NCI-H1105 (cell line): ENCODE measurements at places on chromosomes 11 and 22.

GRCh38 chr11:73019996-73020395, 122.1 kb downstream of the FCHSD2 start:
- DNase-seq = no peak

GRCh38 chr11:7593481-7593880, 79.7 kb downstream of the PPFIBP2 start:
- DNase-seq = no peak

- DNase-seq = no peak
These were observed 25.7 kb downstream of the ARHGAP1 start for GRCh38 chr11:46674463-46675287.

DNA sequence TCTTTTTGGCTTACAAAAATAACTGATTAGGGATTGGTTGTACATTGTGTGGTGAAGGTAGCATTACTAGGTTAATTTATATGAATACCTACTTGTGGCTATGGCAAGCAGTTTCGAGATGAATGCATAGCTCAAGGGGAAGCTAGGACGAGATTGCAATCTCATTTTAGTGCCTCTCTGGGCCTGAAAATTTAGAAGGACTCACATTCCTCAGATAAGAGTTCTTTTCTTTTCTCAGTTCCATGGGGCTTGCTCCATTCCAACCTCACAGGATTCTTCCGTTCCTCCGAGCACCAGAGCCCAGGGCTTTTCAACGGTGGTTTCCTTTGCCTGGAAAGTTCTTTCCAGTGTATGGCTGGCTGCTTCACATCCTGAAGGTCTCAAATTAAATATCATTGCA, 82.1 kb downstream of the CECR2 start:
- DNase-seq = no peak

DNA sequence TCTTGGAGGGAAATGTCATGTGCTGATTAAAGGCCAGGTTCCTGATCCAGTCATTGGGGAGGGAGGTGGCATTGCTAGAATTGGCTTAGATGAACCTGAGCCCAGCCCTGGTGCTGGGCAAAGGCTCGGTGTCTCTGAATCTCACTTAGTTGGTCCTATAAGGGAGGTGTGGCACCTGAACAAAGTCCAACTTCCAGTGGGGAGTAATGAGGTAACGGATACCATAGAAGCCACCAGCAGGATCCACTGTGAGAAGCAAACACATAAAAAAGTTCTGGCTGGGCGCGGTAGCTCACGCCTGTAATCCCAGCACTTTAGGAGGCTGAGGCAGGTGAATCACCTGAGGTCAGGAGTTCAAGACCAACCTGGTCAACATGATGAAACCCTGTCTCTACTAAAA, 26.6 kb downstream of the PRDM11 start:
- DNase-seq = no peak

GRCh38 chr11:10379426-10379825, 74.6 kb downstream of the ADM start:
- no peak for DNase-seq

- no peak for DNase-seq
These were observed 195.9 kb downstream of the SWAP70 start for GRCh38 chr11:9859554-9860305.

- DNase-seq = no peak
These were observed 6.5 kb downstream of the PIM3 start for GRCh38 chr22:49966774-49967705.

- DNase-seq = no peak
These were observed 47.7 kb downstream of the C11orf58 start for GRCh38 chr11:16786131-16786530.

DNA sequence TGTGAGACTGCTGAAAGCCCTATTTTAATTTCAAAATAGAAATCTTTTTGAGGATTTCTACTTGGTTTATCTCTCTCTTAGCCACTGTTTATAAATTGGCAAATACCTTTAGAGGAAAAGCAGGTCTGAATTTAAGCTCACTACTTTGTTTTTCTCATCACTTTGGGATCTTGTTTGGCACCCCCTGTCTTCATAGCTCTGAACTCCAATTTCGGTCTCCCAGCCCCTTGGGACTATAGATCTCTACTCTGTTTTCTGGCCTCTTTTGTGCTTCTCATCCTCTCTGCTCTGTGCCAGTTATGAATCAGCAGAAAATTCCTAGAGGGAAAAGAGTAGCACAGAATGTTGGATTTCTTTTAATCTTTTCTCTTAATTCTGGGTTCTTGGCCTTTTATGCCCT, 118.3 kb downstream of the CYP2R1 start:
- DNase-seq = no peak

DNA sequence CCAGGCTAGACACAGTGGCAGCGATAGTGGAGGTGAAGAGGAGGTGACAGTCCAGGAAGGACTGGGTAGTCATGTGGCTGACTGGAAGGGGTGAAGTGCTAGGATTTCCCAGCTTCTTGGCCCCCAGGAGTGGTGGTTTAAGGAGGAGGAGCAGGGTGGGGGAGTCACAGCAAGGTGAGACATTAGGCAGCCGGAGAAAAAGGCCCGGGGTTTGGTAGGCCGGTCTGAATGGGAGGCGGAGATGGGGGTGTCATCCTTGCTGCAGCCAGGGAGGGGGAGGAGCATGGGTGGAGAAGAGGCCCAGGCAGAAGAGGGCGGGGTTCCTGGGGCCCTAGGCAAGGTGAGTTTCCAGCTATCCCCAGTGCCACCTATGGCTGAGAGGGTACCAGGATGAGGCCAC, 6.1 kb downstream of the SIPA1 start:
- DNase-seq = no peak

DNA sequence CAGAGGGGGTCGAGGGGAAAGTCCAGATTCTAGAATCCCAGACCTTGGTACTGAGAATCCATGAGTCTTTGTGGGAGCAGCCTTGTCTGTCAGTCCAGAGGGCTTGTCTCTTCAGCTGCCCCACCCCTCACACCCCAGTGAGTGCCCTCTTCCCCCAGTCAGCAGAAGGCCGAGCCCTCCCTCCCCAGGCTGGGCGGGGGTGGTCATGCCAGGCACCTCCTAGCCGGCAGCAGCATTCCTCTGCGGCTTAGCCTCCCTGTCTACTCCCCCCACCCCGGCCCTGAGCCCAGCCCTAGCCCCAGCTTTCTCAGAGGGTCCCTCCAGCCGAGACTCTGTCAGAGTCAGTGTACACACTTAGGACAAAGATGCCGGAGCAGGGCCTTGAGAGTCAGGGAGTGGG, 4.6 kb downstream of the SOX10 start:
- DNase-seq = no peak

DNA sequence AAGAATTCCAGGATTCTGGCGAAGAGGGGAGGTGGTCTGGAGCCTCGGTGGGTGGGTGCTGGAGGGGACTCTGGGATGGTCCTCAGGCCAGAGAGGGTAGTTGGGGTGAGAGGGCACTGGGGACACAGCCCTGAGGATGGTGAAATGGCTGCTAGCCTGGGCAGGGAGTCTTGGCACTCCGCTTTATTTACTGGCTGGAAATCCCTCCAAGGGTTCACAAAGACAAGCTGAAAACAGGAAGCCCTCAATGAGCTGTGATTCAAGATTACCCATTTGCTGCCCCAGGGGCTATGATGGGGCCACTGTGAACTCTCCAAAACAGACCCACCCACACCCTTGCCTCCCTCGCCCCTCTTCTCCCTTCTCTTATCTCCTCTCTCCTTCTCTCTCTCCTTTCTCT, 71.9 kb downstream of the FBXO7 start:
- DNase-seq = no peak

GRCh38 chr11:69310934-69311766, 17.2 kb downstream of the MYEOV start:
- no peak for DNase-seq

DNA sequence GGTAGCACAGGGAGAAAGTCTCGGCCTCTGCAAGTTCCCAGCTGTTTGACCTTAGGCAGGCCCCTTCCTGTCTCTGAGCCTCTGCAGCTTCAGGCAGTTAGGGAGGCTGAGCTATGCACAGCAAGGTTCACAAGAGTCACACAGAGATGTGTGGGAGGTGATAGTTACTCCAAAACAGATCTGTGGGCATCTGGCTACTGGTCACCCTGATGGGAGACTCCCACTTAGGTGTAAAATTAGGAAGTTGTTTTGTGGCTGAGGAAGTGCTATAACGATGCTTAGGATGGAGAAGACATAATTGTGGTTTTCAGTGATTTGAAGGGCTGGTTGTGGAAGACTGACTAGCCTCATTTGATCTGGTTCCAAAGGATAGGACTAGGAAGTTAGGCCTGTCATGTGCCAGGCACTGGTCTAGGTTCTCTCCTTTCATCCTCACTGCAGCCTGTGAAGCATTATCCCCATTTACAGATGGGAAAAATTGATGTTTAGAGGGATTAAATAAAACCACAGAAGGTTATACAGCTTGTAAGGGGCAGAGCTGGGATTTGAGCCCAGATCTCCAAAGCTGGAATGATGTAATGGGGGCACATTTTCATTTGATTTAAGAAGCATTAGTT, 13.5 kb downstream of the ACO2 start:
- no peak for DNase-seq

DNA sequence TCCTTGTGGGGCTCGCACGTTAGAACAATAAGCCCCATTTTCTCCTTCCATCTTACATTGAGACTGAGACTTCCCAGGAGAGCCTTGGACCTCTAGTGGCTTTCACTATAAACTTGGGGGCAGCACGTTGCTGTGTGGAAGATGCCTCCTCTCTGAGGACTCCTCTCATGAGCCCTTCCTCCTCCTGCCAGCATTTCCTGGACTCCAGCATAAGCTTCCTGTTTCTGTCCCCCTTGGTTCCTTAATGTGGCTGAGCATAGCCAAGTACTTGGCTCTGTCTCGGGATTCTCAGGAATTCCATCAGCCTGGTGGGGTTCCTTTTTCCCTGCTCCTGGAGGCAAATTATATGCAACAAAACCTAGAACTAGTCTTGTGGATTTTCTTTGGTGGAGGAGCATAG, 38.8 kb upstream of the UBASH3B start:
- DNase-seq = no peak

- no peak for DNase-seq
These were observed 194.6 kb upstream of the CARD18 start for GRCh38 chr11:105334025-105334714.

- DNase-seq = no peak
These were observed 60.7 kb upstream of the FADD start for GRCh38 chr11:70142221-70142875.
